ENCODE measurements at places on chromosomes 13 and 19. TPM values are rescaled to one million over a fixed set of nuclear protein-coding genes. Genes with fewer than 3 reads are reported as not detected.

PPP1R13L gene
- polyA plus RNA-seq, result 6.2 TPM

PSG3 gene
- polyA plus RNA-seq, result 0.10 TPM

MRI1 gene
- 16.5 TPM for polyA plus RNA-seq

DKKL1 gene
- polyA plus RNA-seq, result 0.30 TPM

NLRP5 gene
- polyA plus RNA-seq, result not detected

CGB1 gene
- not detected for polyA plus RNA-seq

CACNG6 gene
- polyA plus RNA-seq, result not detected

LILRA1 gene
- polyA plus RNA-seq, result not detected

STARD13 gene
- polyA plus RNA-seq, result 13.8 TPM

KLK14 gene
- not detected for polyA plus RNA-seq

RASIP1 gene
- polyA plus RNA-seq, result 0.44 TPM

B3GNT8 gene
- polyA plus RNA-seq, result 3.1 TPM

ICAM4 gene
- 0.44 TPM for polyA plus RNA-seq

NOTCH3 gene
- 16.0 TPM for polyA plus RNA-seq

EHD2 gene
- 498 TPM for polyA plus RNA-seq

ZNF177 gene
- polyA plus RNA-seq, result 1.2 TPM

SOHLH2 gene
- not detected for polyA plus RNA-seq

HSH2D gene
- polyA plus RNA-seq, result not detected

HIPK4 gene
- polyA plus RNA-seq, result 0.08 TPM

Measured in GM23248 (cell line).